ENCODE measurements at places on chromosomes 1 and 21.

GRCh38 chr21:39633770-39634181, 21.0 kb downstream of the B3GALT5 start:
- DNase-seq = no peak

DNA sequence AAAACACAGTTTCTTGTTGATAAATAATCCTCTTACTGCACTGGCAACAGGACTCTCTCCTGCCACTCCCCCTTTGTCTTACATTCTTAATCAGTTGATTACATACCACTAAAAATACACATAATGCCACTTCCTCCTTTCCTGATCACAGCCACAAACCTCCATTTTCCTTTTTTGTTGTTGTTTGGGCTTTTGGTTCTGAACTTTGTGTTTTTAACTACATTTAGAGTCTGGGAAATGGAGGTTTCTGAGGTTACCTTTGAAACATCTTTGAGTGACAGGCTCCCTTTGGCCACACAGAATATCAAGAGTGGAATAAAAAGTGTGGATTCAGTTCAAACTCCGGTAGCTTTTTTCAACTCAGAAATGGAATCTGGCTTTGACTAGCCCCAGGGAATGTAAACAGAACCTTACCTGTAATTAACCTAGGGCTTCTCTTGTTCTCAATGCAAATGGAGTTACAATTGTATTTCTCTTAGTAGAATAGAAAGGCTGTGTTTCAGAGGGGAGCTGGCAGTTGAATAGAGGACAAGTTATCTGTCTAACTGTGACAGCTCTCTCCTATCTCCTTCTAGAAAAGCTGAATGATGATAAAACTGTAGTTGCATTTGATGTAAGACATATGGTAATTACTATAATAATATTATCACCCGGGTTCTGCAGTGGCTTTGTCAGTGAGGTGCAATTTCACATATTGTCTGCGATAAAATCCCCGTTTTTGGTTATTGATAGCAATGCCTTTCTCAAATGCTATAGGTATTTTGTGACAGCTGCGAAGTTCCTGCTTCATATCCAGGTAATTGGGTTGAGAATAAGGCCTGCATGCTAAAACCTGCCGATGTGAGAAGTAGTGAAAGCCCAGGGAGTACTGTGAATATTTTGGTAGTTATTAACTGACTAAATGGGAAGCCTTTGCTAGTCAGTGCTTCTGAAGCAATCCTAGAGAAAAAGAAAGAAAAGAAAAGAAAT, 66.9 kb downstream of the ST6GALNAC5 start:
- DNase-seq = no peak

DNA sequence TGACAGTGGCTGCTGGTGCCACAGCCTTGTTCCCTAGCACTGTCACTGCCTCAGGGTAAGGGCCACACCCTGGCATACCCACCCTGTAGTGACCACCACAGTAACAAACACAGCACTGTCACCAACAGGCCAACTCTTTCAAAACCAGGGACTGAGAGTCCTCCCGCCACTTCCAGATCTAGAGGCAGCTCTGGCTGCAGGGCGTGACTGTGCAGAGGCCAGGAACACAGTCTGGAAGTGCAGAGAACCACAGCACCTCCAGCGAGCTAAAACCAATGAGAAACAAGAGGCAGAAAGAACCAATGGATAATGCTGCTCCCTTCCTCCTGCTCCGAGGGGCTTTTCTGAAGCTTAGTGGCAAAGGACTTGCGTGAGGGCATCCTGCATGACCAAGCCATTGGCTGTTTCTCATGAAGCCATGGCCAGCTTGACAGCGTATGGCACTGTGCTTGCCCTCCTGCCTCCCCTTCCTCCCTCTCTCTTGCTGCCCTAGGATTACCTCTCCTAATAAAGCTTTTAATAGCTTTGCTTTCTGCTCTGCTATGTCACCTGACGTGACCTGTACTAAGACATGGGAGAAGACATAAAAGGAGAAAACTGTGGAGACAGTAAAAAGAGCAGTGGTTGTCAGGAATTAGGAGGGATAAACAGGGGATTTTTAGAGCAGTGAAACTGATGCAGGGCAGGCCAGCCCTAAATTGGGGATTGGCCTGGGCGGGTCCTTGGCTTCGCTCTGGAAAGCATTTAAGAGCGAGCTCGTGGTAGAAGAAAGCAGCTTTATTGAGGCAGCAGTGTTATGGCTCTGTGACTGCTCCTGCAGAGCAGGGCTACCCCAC, 7.2 kb downstream of the PARP1 start:
- DNase-seq = no peak

- no peak for DNase-seq
These were observed 33.8 kb downstream of the PEX14 start for GRCh38 chr1:10508511-10508951.

- DNase-seq = no peak
These were observed 6.3 kb upstream of the LAD1 start for GRCh38 chr1:201405484-201405831.

DNA sequence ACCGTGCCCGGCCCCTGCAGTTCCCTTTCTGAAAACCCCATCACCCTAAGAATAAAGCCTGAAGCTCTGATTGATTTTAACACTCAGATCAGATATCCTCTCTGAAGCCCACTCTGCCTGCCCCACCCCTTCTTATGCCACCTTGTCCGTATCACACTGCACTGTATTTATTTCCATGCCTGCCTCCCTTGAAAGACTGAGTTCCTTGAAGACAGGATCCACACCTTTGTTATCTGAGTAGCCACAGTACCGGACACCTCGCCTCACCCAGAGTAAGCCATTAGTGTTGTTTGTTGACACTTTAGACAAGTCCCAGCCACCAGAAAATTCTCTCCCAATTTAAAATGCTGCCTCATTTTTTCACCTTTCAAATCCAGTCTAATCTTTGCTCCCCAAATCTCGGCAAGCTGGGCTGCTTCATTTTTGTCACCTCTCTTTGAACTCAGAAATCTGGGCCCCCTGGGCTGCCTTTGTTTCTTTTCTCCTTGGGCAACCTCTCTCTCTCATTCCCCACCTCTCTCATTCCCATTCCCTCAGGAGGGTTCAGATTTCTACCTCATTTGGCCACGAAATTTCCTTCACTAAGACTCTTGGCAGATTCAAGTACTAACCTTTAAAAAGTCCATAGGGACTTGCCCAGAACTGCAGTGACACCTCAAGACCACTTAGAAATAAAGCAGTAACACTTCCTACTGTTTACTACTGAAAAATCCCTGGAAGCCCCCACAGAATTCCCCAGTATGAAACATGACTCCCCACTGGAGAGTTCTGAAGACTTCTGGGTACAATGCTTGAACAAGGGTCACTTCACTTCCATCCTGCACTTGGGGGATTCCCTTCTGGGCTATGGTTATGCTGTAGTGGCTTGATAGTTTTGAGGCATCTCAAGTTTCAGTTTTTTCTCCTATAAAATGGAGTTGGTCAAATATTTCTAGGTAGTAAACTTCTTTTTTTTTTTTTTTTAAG, 8.7 kb upstream of the PPP1R15B start:
- no peak for DNase-seq

DNA sequence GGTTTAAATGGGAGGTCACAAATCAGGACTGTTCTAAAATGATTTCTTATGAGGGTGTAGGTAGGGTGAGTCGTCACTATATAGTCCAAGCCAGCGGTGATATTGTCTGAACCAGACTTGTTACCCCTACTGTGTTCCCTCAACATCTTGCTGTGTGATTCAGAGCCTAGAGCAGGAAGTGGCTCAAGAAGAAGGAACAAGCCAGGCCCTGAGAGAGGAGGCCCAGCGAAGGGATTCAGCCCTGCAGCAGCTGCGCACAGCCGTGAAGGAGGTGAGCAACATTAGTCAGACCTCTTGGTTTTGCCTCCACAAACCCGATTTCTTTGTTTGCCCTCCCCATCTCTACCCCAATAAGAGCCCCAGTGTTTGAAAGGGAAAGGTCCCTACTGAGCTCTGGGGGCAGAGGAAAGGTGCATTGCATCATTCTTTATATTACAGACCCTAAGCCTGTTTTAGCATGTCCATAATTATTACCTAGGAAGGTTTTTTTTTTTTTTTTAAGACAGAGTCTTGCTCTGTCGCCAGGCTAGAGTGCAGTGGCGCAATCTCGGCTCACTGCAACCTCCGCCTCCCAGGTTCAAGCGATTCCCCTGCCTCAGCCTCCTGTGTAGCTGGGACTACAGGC, 5.0 kb upstream of the SH3BGRL3 start:
- DNase-seq = no peak

DNA sequence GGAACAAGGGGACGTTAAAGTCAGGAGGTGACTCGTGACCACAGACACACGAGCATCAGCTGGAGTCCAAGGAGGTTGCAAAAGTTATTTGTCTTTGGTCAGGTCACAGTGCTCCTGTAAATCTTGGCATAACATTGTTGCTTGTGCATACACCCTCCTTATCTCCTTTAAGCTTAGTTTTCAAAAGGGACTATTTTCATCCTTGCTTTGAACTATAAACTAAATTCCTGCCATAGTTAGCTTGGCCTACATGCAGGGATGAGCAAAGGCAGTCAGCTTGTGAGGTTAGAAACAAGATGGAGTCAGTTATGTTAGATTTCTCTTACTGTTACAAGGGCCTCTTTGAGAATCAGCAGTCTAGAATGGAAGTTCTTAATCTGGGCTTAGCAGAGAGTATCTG, 28.0 kb upstream of the FASLG start:
- no peak for DNase-seq

DNA sequence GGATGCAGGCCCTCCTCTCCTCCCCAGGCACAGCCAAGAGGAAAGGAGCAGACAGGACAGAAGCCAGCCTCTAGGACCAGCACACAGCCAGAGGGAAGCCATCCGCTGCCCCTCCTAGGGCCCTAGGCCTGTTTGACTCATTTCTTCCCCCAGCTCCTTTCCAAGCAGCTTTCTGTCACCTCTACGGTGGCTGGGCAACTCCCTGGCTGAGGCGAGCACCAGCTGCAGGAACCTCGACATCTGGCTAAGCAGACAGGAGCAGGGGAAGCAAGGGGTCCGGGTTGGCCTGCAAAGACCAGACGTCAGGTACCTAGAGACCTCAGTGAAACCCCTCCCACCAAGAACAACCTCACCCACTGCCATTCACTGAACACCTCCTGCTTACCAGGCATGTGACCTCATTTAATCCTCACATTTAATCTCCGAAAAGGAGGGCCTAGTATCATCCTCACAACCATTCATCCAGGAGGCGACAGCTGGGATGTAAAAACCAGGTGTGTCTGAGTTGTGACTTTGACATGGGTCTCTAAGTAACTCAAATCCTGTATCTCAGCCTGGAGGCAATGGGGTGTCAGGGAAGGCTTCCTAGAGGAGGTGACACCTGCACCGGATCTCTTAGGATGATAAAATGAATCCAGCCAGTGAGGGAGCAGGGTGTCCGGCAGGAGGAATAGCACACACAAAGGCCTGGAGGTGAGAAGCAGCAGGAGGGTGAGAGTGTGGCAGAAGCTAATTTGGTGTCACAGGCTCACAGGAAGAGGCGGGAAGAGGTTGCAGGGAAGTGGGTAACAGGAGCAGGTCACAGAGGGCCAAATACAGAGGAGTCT, 5.9 kb downstream of the LRP8 start:
- no peak for DNase-seq

- no peak for DNase-seq
These were observed 24.7 kb upstream of the ADGRB2 start for GRCh38 chr1:31788825-31789256.

DNA sequence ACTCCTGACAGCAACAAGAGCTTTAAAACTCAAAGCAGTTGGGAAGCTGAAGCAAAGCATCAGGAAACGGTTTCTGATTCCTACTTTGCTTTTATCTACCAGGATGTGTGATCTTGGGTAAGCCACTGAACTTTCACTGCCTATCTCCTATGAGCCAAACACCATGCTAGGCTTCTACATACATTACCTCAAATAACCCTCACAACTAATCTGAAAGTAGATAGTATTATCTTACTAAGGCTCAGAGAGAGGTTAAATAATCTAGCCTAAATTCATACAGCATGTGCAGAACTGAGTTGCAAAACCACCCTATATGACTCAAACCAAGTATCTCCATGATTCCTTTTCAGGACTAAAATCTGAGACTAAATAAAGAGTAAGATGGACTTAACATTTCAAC, 83.8 kb downstream of the EVI5 start:
- no peak for DNase-seq

DNA sequence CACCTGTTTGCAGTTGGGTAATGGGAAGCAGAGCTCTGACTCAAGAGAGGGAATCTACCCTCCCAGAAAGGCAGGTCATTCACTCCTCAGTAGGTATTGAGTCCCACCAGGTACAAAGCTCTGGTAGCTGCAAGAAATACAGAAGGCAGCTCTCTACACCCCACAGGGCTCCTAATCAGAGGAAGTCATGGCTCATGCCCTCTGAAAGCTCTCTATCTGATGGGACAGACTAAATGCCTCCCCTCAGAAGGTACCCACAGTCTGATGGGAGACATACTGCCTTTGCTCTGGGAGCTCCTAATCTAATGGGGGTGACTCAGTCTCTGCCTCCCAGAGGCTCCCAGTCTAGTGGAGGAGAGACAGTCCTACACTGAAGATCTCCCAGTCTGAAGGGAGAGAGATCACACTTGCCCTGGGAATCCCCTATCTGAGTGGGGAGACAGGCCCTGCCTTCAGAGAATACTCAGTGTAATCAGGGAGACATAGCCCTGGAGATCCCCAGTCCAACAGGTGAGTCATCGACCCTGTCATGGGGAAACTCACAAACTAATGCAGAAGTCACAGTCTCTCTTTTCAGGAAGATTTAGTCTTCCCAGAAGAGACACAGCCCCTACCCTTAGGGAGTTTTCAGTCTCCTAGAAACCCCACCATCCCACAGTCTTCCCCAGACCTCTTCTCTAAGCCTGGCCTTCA, 23.7 kb downstream of the CAMK1G start:
- no peak for DNase-seq

GRCh38 chr1:69572921-69573320, 5.2 kb downstream of the LRRC7 start:
- DNase-seq = no peak

- no peak for DNase-seq
These were observed 138.3 kb downstream of the TGFBR3 start for GRCh38 chr1:91747666-91748065.

GRCh38 chr1:153375511-153375910, at the start of gene S100A12:
Gene S100A12 (minus strand): TSS chr1:153375621. CDS start chr1:153374592, 1,029 bp downstream.
- DNase-seq = no peak

- DNase-seq = no peak
These were observed 39.9 kb upstream of the PDC start for GRCh38 chr1:186500804-186501203.

Measured in activated effector memory CD4-positive, alpha-beta T cell treated with Interleukin-2 at 50 U/mL for 16 hours (primary cell).